ENCODE measurements at places on chromosomes 4 and X. TPM values are rescaled to one million over a fixed set of nuclear protein-coding genes. Genes with fewer than 3 reads are reported as not detected.

OTUD6A gene
- total RNA-seq: not detected

PDHA1 gene
- 164 TPM for total RNA-seq

F9 gene
- total RNA-seq: not detected

ARMCX6 gene
- total RNA-seq: 61.7 TPM

SPANXN3 gene
- total RNA-seq: not detected

DNA sequence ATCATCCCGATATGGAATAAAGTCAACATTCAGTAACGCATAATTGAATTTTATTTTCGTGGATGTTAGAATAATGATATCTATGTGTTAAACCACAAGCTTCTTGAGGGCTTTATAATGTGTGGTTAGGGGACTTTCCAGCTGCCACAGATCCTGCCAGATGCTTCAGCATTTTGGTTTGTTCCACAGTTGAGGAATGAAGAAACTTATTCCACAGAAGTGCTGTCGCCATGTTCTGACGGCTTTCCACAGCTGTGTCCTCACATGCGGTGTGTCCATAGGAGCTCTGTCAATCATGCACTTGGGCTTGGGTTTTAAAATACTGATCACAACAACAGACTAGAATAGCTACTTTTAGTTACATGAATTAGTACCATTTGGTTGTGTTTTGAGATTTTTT is 411.9 kb downstream of the TRIML1 start:
- DNase-seq: no peak

DNA sequence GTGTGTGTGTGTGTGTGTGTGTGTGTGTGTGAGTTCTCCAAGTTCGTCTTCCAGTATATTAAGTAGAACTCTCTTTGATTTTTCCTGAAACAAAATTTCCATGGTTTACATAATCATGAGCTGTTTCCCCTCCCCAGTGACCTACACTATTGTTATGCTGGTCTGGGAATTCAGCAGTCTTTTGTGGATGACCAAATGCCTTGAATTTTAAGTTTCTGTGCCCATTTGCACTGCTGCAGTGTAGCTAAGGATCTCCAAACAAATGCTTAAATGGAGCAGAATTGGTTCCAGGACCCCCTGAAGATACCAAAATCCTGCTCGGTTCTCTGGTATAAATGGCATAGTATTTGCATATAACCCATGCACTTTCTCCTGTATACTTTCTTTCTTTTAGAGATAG is 77.2 kb upstream of the SLC34A2 start:
- DNase-seq: no peak

GRCh38 chr4:137446071-137446470 is 86.2 kb downstream of the PCDH18 start:
- no peak for DNase-seq

DNA sequence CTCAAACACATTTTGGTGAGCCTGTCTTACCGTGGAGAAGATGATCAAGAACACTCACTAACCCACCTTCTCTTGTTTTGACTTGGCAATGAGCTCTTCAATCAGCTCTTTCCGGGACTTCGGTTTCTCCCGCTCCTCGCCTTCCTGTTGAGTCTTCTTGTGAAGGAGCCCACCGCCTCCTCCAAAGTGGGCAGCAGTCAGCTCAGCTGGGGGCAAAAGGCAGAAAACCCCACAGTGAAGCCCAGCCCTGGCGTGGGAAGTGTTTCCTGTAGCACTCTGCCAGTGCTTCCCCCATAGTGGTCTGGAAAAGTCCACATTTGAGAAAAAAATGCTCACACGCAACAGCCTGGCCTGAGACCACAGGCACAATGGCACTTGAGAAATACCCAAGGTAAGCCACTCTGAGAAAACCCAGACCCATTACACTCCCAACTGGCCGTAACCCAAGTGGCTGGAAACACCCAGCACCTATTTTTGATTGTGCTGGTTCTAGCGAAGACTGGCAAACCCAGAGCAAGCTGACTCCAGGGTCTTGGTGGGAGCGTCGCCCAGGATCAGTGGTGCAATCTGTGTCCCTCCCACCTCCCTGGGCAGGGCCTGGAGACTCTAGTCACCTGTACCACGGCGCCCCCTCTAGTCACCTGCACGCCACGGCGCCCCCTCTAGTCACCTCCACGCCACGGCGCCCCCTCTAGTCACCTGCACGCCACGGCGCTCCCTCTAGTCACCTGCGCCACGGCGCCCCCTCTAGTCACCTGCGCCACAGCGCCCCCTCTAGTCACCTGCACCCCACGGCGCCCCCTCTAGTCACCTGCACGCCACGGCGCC is 8.6 kb downstream of the NOP14 start:
- no peak for DNase-seq

- DNase-seq: no peak
These were observed 220.3 kb downstream of the KCNIP4 start for GRCh38 chr4:21728304-21728703.

- DNase-seq: no peak
These were observed 9.9 kb downstream of the FHL1 start for GRCh38 chrX:136157187-136157586.

- no peak for DNase-seq
These were observed 65.8 kb downstream of the TEC start for GRCh38 chr4:48203819-48204218.

- no peak for DNase-seq
These were observed 351.9 kb upstream of the FAT1 start for GRCh38 chr4:187075514-187075913.

Data from natural killer cell (primary cell).